ENCODE measurements at places on chromosomes 7 and 10.

- DNase-seq, result no peak
Measured at GRCh38 chr10:22874189-22874854, 53.5 kb upstream of the ARMC3 start.

DNA sequence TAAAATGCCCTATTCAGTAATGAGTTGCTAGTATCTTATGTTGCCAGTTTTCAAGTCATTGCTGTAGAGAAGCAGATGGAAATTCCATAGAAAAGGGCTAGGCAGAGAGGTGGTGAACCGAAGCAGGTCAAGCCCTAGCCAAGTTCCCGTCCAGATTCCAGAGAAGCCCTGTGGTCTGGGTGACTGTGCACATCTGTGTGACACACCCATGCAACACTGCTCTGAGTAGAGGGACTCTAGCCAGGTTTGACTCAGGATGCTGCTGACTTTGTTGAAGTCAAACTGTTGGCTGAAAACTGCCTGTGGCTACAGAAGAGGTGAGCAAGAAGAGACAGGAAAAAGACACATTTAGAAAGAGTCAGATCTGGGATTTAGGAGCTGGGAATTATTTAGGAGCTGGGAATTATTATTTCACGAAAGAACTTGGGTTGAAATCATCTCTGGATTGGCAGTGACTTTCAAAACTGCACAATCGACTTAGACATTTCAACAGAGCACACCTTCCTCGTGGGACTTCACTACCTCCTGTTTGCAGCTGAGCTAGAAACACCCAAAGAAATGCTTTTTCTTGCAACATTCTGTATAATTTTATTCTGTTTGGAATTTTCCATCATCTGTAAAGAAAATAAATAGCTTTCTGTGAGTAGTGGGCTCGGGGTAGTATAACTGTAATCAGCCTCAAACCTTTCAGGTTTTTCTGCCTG, 149.1 kb upstream of the PRKCQ start:
- no peak for DNase-seq

- peak; percentile 56 for DNase-seq
Measured at GRCh38 chr10:80684259-80684658, 146.6 kb downstream of the SH2D4B start.

GRCh38 chr7:24891311-24891735, 88.7 kb downstream of the OSBPL3 start:
- no peak for DNase-seq

DNA sequence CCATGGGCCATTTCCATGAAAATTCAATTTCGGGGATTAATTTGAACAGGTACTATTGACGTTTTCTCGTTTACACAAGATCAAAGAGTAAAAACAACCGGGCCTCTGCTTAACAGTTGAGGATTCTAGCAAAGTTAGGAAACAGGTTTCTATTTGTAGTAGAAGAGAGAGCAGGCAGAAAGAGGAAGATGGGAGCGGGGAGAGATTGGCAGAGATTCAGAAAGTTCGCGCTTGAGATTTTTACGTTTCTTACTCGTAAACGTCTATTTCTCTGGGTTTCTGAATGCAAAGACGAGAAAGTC, 571 bp upstream of the VWC2 start:
- DNase-seq, result no peak
